ENCODE measurements at places on chromosomes 13 and 19.

DNA sequence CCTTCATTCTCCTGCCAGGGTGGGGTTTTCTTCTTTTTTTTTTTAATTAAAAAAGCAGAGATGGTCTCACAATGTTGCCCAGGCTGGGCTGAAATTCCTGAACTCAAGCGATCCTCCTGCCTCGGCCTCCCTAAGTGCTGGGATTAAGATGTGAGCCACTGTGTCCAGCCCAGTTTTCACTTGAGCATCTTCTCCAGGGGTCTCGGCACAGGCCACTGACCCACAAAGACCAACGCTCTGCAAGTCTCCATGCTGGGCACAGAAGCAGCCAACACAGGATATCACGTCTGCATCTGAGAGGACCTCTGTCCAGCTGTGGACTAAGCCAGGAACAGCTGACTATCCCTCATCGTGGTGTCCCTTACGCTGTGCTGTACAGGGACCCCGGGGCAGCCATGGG is 9.5 kb upstream of the TMEM86B start:
- DNase-seq: no peak

DNA sequence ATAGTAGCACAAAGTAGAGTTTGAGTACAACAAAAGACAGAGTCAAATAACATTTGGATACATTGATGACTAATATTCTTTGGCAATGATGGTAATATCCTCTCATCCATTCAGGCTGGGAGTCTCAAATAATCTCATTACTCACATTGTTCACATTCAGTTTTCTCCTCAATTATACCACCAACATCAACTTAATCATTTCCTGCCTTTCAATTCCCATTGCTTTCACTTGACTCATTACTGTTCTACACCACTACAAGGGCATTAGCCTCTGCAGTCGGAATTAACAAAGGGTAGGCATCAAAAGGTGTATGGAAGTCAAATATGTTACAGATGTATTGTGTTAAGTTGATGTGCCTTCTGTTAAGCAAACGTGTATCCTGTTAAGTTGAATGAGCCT is 518.4 kb upstream of the SLITRK1 start:
- DNase-seq: peak; percentile 95

DNA sequence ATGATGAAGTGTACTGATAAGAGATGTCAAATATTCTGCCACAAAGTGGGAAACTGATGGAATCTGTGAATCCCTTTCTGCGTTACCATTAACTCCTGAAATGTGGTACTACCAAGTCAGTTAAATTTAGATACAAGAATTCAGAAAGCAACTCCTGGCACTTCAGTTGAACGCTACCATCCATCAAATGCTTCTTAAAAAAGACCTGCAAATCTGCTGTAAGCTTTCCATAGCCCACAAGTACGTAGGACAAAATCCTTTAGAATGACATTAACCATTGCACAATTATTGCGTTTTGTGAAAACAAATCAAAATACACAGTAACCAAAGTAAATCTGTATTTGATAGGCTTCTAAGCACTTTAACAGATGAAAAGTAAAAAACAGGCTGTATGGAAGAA is 5.4 kb downstream of the SMAD9 start:
- DNase-seq: no peak

DNA sequence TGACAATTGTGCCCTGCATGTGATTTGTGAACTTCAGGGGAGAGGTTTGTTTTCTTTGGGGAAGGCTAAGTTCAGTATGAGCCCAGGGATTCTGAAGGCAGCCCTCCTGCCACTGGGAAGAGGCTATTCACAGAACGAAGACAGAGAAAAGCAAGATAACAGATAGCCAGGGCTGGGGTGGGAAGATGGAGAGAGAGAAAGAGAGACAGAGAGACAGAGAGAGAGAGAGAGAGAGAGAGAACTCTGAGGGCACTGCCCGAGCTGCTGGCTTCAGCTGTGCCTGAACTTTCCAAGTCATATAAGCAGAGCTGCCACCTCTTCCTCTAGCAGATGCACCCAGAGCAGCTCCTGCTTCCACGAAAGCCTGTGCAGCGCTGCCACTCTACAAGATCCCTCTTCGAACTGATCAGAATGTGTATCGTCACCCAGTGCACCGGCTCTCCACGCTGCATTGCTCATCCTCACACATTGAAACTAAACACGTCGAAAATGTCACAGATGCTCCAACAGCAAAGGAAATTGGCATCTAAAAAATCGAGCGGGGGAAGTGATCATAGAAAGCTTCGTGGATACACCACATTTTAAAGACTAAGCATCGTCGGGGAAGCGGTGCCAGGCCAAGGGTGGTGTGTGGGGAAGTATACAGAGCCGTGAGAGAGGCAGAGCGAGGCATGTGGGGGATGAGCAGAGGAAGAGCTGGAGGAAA is 81.8 kb upstream of the SIAH3 start:
- DNase-seq: no peak

DNA sequence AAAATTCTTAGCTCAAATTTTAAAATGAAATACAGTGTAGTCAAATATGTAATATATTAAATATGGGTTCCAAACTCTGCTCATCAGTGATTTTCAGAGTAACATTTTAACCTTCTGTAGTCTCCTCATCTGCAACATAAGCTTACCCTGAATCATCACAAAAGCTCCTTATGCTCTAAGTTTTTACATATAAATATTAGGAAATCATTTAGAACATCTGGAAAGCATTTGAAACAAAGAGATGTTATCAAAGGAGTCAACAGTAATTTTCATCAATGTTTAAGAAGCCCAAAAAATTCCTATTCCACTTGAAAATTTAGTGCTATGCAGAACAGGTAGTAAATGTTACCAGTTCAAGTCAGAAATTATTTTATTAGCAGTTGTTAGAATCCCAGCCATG is 224.7 kb downstream of the DCT start:
- DNase-seq: no peak

DNA sequence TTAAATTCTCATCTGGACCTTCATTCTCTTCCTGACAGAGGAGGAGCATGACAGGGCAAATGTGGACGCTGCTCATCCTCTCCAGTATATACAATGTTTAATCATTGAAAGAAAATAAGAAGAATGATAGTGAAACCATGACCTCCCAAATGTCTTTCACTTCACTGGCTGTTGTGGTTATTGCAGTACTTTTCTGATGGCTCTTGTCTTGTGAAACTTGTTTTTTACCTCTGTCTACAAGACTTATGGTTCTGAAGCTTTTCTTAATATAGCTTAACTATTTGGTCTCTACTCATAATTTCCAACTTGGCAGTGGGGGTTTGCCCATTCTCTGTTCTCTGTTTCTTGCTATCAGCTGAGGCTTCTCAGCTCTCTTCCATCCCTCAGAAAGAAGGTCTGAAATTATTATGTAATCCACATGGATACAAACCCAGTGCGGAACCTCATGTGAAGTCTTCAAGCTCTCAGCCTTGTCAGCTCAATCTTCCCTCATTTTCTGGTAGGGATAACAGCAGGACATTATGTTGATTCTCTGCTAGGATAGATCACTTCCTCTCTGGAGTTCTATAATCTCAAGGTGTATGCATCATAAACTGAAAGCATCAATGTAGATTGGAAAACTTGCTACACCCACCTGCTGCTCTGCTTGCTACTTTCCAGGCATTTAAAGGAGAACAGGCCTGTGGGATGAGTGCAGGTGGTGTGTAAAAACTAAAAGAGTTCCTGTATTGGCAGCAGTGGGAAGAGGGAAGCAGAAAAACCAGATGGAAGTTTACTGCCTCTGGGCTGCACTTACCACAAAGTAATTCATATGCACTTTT is 250.3 kb upstream of the HTR2A start:
- DNase-seq: no peak
